ENCODE measurements at places on chromosomes 2 and 18.
A peak's percentile ranks its signal among the peaks of the same experiment; 100 is the strongest.

- no peak for DNase-seq
These were observed 20.0 kb upstream of the ITGAV start for GRCh38 chr2:186569897-186570296.

- peak; percentile 25 for DNase-seq
These were observed 19.6 kb downstream of the RAMP1 start for GRCh38 chr2:237879058-237879430.

DNA sequence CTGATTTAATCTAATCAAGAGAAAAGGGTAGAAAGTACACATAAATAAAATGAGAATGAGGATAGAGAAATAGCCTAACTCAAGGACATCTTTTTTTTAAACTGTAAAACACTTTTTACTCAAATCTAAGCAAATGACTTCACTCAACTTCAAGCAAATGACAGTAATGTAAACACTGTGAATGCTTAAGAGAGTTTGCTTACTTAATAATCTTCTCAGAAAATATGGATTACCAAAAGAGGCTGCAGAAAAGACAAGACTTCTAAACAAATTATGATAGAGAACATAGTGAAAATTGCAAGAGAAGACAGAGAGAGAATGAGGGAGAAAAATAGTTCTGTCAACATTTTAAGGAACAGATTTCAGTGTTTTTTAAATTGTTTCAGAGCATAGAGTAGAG, 52.5 kb downstream of the FAM124B start:
- DNase-seq, result no peak

GRCh38 chr2:238793801-238794449, 54.0 kb upstream of the TWIST2 start:
- no peak for DNase-seq

GRCh38 chr2:135637456-135638087, 104.1 kb upstream of the UBXN4 start:
- peak; percentile 12 for DNase-seq

GRCh38 chr18:22545066-22545760, 127.5 kb upstream of the CTAGE1 start:
- DNase-seq, result no peak

GRCh38 chr2:29014811-29015421, 33.8 kb downstream of the TOGARAM2 start:
- DNase-seq, result no peak

GRCh38 chr2:99776906-99777646, 287.3 kb upstream of the REV1 start:
- no peak for DNase-seq

GRCh38 chr2:97906307-97906706, 89.4 kb downstream of the TMEM131 start:
- DNase-seq, result no peak

DNA sequence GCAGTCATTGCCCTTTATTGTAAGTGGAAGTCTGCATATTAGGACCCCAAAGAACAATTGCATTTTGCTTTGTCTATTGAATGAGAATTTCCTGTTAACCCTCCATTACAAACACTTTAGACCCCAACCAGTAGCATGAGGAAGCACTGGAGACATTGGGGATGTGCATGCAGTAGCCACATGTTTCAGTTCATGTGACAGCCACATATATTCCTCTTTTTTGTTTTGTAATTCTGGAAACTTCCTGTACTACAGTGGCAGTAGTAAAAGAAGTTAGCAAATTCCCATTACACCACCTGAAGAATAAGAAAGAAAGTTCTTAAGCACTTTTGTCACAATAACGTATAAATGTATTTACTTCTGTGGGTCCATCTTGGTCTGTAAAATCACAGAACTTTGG, 281.1 kb upstream of the SLC14A2 start:
- DNase-seq, result no peak

DNA sequence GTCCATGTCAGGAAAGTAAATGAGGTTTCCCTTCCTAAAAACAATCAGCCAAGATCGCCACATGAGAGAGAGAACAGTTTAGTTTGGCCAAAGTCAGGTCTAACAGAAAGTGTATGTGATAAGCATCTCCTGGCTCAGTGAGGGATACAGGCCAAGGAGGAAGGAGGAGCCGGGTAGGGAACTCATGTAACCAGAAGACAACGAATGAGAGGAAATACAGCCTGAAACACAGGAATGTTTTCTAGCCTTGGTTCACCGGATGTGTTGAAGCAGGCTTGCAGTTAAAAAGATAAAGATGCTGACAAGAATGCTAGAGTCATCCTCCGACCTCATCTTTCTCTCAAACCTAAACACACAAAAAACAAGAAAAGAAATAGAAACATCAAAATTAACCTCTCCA, 283.9 kb upstream of the SIX2 start:
- DNase-seq, result no peak

DNA sequence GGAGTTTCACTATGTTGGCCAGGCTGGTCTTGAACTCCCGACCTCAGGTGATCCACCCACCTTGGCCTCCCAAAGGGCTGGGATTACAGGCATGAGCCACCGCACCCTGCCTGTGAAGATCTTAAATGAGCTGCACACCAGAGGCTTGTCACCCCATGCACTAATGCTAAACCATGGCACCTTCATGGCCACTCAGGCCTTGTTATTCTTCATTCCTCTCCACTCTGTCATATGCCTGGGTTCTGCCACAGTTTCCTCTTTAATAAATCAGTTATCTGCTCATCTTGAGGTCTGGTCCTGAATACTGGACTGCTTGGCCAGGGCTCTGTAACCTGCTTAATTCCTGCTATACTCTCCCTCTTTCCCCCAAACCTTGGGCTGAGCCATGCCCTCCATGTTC, 303.9 kb upstream of the FBXO11 start:
- no peak for DNase-seq

- DNase-seq, result peak; percentile 52
These were observed 150.6 kb downstream of the RTN4 start for GRCh38 chr2:54899576-54900200.

DNA sequence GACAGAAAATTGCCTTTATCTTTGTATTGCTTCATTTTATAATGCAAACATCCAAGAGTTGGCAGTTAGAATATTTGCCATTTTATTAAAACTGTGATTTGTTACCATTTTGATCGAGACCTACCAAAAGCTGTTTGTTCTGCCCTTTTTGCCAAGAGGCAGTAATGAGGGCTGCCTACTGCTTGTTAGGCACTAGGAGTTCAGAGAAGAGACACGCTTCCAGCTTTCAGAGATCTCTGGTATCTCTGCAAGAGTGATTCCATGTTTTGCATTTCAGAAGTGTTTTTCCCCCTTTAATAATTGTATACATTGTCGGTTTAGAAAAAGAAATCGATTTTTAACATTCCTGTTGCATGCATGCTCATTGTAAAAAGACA, 628 bp downstream of the MRPL30 start:
- no peak for DNase-seq

DNA sequence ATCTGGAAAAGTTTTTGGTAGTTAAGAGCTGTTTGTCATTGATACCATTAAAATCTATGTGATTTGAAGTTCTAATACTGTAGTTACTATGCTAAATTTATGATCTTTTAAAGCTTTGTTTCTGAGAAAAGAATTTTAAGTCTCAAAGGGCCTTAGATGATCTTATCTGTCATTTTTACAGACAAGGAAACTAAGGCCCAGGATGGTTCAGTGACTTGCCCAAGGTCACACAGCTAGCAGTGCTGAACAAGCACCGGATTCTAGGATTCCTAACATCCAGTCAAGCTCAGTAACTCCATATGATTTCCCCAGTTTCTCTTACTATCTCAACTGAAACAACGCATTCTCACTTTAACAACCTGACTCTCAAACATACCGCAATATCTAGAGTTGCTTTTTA, 37.7 kb downstream of the PELI1 start:
- DNase-seq, result no peak

GRCh38 chr2:207202645-207203044, 36.9 kb upstream of the KLF7 start:
- no peak for DNase-seq

DNA sequence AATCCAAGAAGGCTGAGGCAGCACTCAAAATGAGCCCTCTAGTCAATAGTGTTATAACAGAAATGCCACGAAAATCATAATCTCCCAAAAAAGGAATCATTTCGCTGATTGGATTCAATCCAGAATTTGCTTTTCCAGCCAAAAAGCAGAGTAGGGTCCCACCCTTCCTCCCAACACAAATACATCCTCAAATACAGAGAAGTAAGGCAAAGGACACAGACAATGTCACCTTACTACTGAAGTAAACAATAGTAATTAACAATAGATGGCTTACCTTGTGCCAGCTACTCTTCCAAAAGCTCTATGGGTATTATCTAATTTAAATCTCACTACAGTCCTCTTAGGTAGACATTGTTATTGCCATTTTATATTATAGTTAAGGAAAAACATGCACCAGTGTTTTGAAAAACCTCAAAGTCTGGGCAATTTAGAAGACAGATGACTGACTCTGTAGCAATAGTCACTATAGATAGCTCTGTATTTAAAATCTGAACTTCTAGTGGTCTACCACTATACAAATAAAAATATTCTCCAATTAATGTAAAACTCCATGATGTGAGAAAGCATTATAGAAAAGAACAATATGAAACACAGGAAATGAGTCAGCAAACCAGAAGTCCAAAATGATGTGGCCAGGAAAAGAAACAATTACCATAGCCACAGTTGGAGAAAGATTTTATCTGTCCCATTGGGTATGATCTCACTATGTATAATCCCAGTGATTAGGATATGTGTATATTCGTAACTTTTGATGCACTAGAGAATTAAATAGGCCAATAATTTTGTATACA, 305.0 kb upstream of the ERBB4 start:
- DNase-seq, result no peak

DNA sequence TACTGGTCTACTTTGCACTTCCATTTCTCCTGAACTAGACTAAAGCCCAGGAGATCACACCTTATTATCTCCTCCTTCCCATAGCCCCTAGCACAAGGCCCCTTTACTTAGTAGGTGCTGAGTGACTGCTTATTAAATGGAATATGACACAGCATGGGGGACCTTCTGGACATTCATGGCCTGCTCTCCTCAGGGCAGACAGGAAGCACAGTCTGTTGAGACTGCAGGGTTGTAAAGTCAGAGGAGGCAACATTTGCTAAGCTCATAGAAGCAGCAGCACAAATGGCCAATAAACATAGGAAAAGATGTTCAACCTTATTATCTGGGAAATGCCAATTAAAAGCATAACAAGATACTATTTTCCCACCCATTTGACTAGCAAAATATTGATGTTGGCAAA, 75.3 kb downstream of the DNMT3A start:
- DNase-seq, result peak; percentile 19

Data from NCI-H1092 treated with DMSO at 0.1 percent for 48 hours (cell line).